ENCODE measurements at places on chromosomes 5 and 9.

GRCh38 chr9:129276486-129277230, 98.6 kb upstream of the IER5L start:
- DNase-seq, result no peak

GRCh38 chr5:52943285-52943684, 45.9 kb upstream of the ITGA2 start:
- DNase-seq, result peak; percentile 31

- DNase-seq, result no peak
Measured at GRCh38 chr9:15248621-15249020, 58.4 kb downstream of the TTC39B start.

DNA sequence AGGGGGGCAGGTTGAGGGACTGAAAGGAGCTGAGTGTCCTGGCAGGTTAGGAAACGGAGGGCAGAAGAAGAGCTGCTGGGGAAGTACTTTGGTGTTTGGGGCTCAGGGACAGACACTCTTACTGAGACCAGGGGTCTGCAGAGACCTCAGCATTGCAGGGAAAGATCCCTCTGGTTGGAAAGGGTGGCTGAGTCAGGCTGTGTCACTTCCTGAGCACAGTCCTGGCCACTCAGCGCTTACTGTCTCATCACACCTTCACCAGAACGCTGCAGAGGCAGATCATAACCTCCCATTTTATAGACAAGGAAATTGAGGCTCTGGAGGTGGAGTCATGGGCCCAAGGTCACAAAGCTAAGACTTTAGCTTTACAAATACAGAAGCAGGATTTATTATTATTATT, 54.3 kb downstream of the LMX1B start:
- peak; percentile 26 for DNase-seq

- peak; percentile 13 for DNase-seq
Measured at GRCh38 chr5:87526131-87526530, 113.4 kb upstream of the CCNH start.

- DNase-seq, result no peak
Measured at GRCh38 chr9:132164604-132165362, 2.9 kb downstream of the NTNG2 start.

- DNase-seq, result no peak
Measured at GRCh38 chr5:52947851-52948250, 41.3 kb upstream of the ITGA2 start.

GRCh38 chr5:100708645-100709171, 173.5 kb downstream of the FAM174A start:
- DNase-seq, result no peak

GRCh38 chr5:91484662-91485061, 101.5 kb upstream of the ARRDC3 start:
- no peak for DNase-seq

- DNase-seq, result no peak
Measured at GRCh38 chr5:157336423-157336744, 70.5 kb downstream of the CYFIP2 start.

- DNase-seq, result peak; percentile 92
Measured at GRCh38 chr5:132425009-132425937, 55.8 kb downstream of the SLC22A5 start.

DNA sequence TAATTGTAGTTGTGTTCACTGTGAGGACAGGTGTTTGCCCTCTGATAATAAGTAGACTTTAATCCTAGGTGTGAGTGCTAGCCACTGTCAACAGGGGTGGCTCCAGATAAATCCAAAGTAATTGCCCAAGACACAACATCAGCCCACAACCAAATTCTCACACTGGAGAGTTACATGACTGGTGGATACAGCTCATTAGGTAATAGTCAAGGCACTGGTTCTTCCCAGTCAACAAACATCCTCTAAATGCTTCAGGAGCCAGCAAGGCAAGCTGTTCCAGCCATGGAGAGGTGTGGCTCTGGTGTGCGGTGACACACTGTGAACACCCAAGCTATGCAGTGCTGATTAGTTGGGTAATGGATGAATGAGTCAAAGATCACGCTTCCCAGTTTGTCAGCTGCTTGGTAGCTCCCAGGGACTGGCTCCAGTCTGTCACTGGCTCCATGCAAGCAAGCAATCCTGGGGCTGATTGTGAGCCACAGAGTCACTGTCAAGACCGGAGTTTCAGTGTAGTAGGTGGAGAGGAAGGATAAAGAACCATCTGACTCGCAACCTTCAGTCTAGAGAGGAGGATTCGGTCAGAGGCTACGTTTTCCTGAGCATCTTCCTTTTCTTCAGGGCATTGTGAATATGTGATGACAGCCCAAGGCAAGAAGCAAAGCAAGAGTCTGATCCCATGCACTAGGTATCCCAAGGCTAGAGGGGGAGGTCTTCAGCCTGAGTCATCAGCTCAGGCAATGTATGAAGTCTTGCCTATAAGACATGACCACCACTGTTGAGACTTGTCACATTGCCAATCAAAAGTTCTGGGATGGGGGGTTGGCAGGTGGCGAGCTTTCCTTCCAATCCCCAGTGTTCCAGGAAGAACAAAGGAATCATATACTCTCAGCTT, 63.1 kb downstream of the UGCG start:
- DNase-seq, result peak; percentile 100

GRCh38 chr5:118726891-118727290, 261.5 kb downstream of the DTWD2 start:
- DNase-seq, result no peak

DNA sequence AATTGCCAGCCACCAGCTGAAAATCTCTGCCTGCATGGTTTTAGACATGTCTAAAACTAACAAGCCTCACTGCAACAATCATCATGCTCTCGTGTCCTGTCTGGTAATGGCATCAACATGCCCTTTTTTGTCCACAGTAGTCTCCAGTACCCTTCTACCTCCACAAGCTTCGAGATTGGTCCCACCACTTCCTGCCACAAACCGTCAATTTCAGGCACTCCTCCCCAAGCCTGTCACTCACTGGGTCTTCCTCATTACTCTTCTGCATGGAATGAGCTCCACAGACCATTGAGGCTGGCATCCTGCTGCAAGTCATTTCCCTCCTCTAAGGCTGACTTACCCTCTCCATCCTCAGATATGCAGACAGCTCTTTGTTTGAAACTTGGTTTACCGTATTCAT, 9.0 kb downstream of the LPAR1 start:
- no peak for DNase-seq

Data from epithelial cell of esophagus (primary cell).